ENCODE measurements at places on chromosomes 4 and X. TPM values are rescaled to one million over a fixed set of nuclear protein-coding genes. Genes with fewer than 3 reads are reported as not detected.

GRCh38 chr4:136395212-136395722 is 1137.0 kb downstream of the PCDH18 start:
- no peak for DNase-seq

The ALAS2 gene
- total RNA-seq: 0.53 TPM

DNA sequence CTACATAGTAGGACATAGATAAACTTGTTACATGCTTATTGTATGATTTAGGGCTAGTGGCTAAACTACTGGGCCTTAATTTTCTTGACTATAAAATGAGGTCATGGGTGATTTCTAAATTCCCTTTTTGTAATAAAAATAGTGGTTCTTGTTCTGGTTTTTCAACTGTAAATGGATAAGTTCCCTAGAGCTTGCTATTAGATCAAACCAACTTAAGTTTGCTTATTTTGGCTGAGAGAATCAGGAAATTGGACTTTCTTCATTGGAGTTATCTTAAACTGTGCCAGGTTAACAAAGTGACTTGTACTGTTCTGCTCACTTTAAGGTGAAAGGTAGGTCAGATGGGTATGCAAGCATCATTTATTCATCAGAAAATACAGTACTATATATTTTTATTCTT is 78.3 kb downstream of the PDLIM5 start:
- no peak for DNase-seq

The GPAT3 gene
- 39.0 TPM for total RNA-seq

GRCh38 chr4:99679976-99680375 is 22.3 kb upstream of the C4orf54 start:
- DNase-seq: no peak

The SMIM9 gene
- not detected for total RNA-seq
